ENCODE measurements at places on chromosomes 16 and 17. TPM values are rescaled to one million over a fixed set of nuclear protein-coding genes. Genes with fewer than 3 reads are reported as not detected.

The TBC1D3G gene
- not detected for polyA plus RNA-seq

The GPR142 gene
- not detected for polyA plus RNA-seq

The MYH8 gene
- polyA plus RNA-seq, result 0.33 TPM

The OSGIN1 gene
- 39.4 TPM for polyA plus RNA-seq

The AANAT gene
- polyA plus RNA-seq, result 0.09 TPM

The HOXB2 gene
- 5.0 TPM for polyA plus RNA-seq

The RHBDL1 gene
- polyA plus RNA-seq, result 0.06 TPM

The CCL16 gene
- polyA plus RNA-seq, result not detected

GRCh38 chr17:30161601-30162000, 45.0 kb downstream of the NSRP1 start:
- H3K27me3 ChIP-seq, result no peaks in the 10 kb centered on the region
- H3K4me3 ChIP-seq, result no peak overlapping the region
- H3K36me3 ChIP-seq, result peaks cover 24% of the 10 kb centered on the region

DNA sequence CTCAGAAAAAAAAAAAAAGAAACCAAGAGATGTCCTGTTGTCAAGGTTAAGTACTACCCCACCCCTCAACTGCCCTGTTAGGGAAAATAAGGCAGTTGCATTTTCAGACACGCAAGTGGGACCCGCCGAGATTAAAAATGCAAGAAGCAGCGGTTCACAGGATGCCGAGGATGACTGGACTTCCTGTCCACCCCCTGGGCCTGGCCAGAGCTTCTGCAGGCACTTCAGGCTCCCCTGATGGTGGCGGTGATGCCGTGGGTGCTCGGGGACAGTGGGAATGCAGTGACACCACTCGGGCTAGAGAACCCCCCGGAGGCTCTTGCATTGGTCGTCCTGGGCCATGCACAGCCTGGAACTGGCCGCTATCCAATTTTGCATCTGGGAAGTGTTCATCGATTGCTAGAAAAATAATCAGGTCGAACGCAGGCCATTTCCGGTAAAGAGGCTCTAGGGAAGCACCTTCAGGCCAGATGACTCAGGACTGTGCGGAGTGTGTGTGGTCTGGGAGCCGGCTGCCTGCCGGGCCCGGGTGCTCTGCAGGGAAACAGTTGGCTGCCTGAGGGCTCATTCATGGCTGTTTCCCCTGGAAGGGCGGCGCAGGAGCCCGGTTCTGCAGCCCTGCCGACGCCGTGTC, 13.4 kb upstream of the CRISPLD2 start:
- H3K27ac ChIP-seq, result no peak overlapping the region
- H3K27me3 ChIP-seq, result no peaks in the 10 kb centered on the region
- H3K36me3 ChIP-seq, result no peaks in the 10 kb centered on the region
- no peak overlapping the region for H3K4me3 ChIP-seq
- H3K4me1 ChIP-seq, result no peaks in the 10 kb centered on the region

- H3K4me1 ChIP-seq, result peaks cover 6% of the 10 kb centered on the region
- H3K36me3 ChIP-seq, result no peaks in the 10 kb centered on the region
- H3K27ac ChIP-seq, result no peak overlapping the region
- no peaks in the 10 kb centered on the region for H3K27me3 ChIP-seq
Measured at GRCh38 chr17:17345686-17346427, 42.7 kb downstream of the NT5M start.

GRCh38 chr17:6508519-6509030, 47.8 kb downstream of the PITPNM3 start:
- no peak overlapping the region for H3K27ac ChIP-seq
- no peak overlapping the region for H3K4me3 ChIP-seq
- no peaks in the 10 kb centered on the region for H3K4me1 ChIP-seq
- peaks cover 16% of the 10 kb centered on the region for H3K27me3 ChIP-seq
- no peak for DNase-seq
- H3K36me3 ChIP-seq, result no peaks in the 10 kb centered on the region

DNA sequence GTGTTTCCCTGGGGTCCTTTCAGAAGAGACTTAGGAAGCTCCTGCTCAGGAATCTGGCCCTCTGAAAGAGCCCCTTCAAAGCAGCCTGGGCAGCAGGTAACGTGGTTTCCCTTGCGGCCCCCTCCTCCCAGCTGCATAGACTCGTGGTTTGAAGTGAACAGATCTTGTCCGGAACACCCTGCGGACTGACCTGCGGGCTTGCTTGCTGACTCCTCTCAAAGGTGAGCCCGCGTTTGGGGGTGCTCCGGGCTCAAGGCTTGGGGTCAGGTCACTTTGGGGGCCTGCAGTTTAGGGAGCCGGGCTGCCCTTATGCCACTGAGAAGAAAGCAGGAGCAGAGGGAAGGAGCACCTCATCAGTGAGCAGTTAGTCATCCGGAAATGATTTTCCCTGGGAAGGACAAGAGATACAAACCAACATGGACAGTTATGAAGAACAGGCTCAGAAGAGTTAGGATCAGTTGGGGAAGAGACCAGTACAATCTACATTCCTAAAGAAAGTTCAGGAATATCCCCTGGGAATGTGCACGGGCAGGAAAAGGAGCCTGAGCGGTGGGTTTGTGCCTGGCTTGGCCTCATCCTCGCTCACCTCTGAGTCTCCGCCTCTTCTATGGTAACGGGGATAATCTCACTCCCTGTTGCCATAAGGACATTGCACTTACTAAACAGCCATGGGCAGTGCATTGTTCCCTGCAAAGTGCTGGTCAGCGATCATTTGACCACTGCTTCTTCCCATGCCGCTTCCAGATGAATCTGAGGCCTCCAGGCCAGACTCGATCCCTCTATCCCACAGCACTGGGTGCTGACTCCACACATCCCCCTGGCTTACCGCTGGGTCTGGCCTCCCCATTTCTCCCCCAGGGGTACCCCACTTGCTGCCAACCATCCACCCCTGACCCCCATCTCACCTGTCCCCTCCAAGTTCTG, 10.0 kb downstream of the LDHD start:
- H3K27me3 ChIP-seq, result no peaks in the 10 kb centered on the region
- peaks cover 66% of the 10 kb centered on the region for H3K4me1 ChIP-seq
- H3K36me3 ChIP-seq, result no peaks in the 10 kb centered on the region
- H3K27ac ChIP-seq, result peak overlapping the region; percentile 95
- peak overlapping the region; percentile 58 for H3K4me3 ChIP-seq

DNA sequence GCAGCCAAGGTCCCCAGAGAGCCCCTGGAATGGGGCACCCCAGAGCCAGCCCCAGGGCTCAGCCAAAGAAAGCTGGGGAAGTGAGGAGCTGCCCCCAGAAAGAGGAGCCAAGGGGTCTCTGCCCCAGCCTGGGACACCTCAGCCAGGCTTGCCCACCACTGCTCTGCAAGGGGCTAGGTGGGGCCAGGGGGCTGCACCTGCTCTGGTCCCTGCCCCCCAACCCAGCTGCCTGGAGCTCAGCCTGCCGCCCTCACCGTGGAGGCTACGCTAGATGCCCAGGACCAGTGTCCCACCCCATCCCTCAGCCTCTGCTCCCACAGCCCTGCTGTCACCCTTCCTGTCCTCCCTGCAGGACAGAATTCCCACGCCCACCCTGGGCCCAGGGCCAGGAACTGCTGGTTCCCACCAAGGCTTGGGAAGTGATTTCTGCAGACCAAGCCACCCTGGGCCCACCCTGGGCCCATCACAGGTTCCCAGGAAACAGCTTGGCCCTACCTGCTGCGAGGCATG, 28.1 kb upstream of the KRT17 start:
- no peak for DNase-seq
- peaks cover 9% of the 10 kb centered on the region for H3K4me1 ChIP-seq
- H3K4me3 ChIP-seq, result no peak overlapping the region
- no peaks in the 10 kb centered on the region for H3K27me3 ChIP-seq
- H3K36me3 ChIP-seq, result no peaks in the 10 kb centered on the region

- no peaks in the 10 kb centered on the region for H3K4me1 ChIP-seq
- no peaks in the 10 kb centered on the region for H3K36me3 ChIP-seq
- H3K4me3 ChIP-seq, result no peak overlapping the region
Measured at GRCh38 chr16:73384506-73385089, 336.7 kb upstream of the ZFHX3 start.

- H3K36me3 ChIP-seq, result no peaks in the 10 kb centered on the region
- peak; percentile 88 for DNase-seq
- peaks cover 9% of the 10 kb centered on the region for H3K4me1 ChIP-seq
- peak within 1 kb of the TSS; percentile 65 for H3K4me3 ChIP-seq
Measured at GRCh38 chr16:55478827-55479429, at the start of gene MMP2. Gene MMP2 (plus strand): TSS chr16:55479198. CDS start chr16:55479480, 282 bp downstream.

- peaks cover 67% of the 10 kb centered on the region for H3K36me3 ChIP-seq
- peak; percentile 81 for DNase-seq
- H3K4me1 ChIP-seq, result peaks cover 60% of the 10 kb centered on the region
- H3K27me3 ChIP-seq, result no peaks in the 10 kb centered on the region
- H3K27ac ChIP-seq, result peak overlapping the region; percentile 99
Measured at GRCh38 chr16:68257251-68257905, 6.9 kb upstream of the SLC7A6 start.

DNA sequence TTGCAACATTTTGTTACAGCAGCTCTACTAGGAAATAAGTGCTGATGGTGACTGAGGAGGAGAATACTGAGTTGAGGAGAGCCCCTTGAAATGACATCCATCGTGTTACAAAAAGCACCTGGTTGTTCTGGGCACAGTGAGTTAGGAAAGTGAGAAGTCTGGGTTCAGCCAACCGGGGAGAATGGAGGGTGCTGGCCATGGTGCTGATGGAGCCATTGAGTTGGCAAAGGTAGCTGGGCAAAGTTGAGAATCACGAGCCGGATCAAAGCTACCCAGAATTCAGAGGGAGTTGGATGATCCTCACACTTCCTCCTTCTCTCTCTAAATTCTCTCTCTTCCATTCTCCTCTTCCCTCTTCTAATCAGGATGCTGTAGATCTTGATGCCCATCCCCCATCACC, 35.0 kb upstream of the ASIC2 start:
- H3K27me3 ChIP-seq, result peaks cover 3% of the 10 kb centered on the region
- H3K36me3 ChIP-seq, result no peaks in the 10 kb centered on the region
- no peak overlapping the region for H3K4me3 ChIP-seq
- H3K4me1 ChIP-seq, result no peaks in the 10 kb centered on the region

DNA sequence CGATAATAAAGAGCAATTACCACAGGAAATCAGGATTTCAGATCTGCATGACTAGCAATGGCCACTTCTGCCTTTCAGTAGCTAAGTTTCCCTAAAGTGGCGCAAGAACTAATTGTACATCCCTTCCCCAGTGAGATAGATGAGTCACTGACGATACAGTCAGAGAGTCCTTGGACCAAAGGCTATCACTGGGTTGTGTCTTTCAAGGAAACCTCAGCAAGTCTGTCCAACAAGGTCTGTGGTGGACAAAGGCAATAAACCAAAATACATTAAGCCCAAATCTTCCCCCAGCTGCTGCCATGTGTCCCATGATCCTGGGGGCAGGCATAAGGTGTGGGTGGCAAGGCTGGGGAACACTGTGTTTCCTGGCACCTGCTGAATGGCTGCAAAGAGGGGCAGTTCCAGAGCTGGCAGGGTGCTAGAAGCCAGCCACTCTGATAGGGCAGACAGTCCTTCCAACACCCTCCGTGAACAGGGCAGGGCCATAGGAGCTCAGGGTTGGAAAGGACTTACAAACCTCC, 20.5 kb upstream of the MTMR4 start:
- peaks cover 6% of the 10 kb centered on the region for H3K4me1 ChIP-seq
- no peaks in the 10 kb centered on the region for H3K36me3 ChIP-seq
- H3K27me3 ChIP-seq, result no peaks in the 10 kb centered on the region
- no peak for DNase-seq
- no peak overlapping the region for H3K27ac ChIP-seq

GRCh38 chr17:78332991-78333390, 26.9 kb downstream of the SOCS3 start:
- DNase-seq, result no peak
- no peak overlapping the region for H3K4me3 ChIP-seq
- H3K27ac ChIP-seq, result no peak overlapping the region
- no peaks in the 10 kb centered on the region for H3K36me3 ChIP-seq
- H3K4me1 ChIP-seq, result peaks cover 4% of the 10 kb centered on the region
- H3K27me3 ChIP-seq, result no peaks in the 10 kb centered on the region

DNA sequence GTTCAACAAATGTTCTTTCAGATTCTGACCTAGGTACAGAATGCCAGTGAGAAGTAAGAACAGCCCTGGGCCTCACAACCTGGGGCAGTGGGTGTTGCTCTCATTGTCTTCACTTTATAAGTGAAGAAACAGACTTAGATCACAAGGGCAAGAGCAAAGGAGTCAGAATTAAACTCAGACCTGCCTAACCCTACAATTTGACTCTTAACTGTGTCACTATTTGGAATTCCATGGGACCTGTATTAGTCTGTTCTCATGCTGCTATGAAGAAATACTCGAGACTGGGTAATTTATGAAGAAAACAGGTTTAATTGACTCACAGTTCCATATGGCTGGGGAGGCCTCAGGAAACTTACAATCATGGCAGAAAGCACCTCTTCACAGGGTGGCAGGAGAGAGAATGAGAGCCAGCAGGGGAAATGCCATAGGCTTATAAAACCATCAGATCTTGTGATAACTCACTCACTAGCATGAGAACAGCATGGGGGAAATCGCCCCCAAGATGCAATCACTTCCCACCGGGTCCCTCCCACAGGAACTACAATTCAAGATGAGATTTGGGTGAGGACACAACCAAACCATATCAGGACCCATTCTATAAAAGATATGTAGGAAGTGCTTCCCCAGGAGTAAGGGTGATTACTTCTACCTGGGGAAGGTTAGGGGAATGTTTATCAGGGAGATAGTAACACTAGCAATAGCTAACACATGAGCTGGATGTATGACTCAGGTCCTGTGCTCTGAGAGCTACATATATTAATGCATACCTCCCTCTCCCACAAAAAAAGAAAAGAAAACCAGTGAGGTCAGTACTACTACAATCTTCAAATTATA, 270.1 kb downstream of the SOX9 start:
- no peak overlapping the region for H3K27ac ChIP-seq
- no peak for DNase-seq
- no peaks in the 10 kb centered on the region for H3K4me1 ChIP-seq
- no peaks in the 10 kb centered on the region for H3K36me3 ChIP-seq

DNA sequence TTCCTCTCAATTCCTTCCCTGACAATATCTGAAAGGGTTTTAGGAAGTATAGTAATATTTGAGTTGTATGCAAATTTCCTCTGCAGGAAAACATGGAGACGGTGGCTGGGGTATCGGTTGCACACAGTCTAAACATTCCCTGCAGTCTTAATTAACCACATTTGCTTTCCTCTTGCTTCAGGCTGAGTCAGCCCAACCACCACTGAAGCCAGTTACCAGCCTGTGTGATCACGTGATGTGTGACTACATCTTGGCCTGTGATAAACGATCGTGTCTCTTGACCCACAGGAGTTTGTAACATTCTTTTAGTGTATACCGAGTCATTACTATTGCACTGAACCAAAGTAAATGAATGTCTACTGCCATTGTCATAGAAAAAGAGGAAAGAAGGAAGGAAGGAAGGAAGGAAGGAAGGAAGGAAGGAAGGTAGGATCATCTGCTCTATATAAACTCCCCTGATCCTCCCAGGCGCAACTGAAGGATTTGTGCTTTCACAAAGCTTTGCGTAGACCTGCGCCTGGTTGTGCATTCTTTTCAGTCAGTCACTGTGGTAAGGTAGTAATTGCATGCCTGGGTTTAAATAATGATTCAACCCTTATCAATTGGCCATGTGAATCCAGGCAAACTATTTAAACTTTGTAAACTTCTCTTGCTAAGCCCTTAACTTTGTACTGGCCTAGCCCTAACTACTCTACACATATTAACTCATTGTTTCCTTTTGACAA, 280.6 kb upstream of the SALL1 start:
- H3K27ac ChIP-seq, result no peak overlapping the region
- no peaks in the 10 kb centered on the region for H3K36me3 ChIP-seq
- H3K27me3 ChIP-seq, result peaks cover 3% of the 10 kb centered on the region
- H3K4me1 ChIP-seq, result no peaks in the 10 kb centered on the region
- H3K4me3 ChIP-seq, result no peak overlapping the region

All from psoas muscle (tissue), 8 donors.